IPS-NIHi11 (cell line): ENCODE measurements at places on chromosomes 1 and 21.
A peak's percentile ranks its signal among the peaks of the same experiment; 100 is the strongest.

DNA sequence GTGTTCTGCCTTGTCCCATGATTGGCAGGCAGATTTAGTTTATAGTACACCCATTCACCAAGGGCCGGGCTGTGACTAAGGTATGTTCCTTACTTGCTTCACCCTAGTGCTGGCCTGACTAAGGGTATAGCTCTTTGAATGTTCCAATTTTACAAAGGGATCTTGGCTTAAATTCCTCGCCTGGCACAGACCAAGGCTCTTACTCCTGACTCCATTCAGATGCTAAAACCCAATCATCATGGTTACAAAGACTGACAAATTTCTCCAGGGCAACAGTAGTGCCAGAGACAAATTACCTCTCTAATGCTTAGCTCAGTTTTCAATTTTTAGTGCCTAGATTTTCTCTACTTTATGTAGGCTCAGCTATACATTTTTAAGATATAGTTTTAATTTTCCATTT, 11.5 kb upstream of the C1orf53 start:
- DNase-seq, result peak; percentile 35

- no peak for DNase-seq
Observed at GRCh38 chr1:70429219-70429618, 18.2 kb downstream of the CTH start.

DNA sequence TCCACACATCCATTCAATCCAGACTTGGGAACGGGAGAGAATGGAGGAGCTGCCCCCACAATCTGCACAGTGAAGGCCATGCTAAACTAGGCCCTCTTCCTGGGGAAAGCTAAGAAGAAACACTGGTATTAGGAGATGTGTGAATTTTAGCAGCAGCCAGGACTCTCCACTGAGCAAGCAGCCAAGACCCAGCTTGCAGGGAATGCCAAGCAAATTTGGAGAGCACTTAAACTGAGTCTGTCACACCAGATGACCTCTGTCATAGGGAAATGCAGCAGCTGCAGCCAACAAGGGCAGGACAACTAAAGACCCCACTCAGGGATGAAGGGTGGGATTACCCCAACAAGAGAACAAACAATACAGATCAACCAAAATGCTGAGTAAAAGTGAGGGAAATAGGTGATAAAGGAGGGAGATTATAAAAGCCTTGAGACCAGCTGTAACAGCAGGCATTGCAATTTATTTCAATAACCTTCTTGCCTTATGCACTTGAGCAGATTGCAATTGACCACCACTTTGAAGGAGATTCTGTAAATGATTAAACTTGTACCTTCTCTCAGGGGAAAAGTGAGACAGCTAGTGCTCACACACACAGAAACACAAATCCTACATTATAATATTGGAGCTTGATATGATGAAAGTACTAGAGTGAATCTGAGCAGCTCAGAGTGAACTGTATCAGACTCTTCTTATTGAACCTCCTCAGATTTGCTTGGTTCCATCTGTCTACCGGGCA, 2.5 kb upstream of the CLCA1 start:
- DNase-seq, result no peak

DNA sequence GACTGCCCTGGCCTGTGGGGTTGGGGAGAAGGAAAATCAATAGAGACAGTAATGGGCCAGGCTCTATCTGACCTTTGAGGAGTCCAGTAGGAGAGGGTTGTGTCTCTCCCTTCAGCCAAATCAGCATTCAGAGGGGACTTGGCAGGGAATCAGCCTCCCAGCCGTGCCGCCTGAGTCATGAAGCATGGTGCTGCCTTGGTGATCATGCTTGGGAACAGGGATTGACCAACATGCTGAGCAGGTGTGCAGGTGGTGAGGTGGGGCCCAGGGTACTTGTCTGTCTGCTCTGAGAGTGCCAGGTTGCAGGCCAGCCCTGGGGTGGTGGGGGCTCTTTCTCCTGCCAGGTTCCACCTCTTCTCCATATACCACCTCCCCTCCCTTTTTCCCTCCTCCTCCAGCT, 58.9 kb upstream of the TLR5 start:
- DNase-seq, result no peak

DNA sequence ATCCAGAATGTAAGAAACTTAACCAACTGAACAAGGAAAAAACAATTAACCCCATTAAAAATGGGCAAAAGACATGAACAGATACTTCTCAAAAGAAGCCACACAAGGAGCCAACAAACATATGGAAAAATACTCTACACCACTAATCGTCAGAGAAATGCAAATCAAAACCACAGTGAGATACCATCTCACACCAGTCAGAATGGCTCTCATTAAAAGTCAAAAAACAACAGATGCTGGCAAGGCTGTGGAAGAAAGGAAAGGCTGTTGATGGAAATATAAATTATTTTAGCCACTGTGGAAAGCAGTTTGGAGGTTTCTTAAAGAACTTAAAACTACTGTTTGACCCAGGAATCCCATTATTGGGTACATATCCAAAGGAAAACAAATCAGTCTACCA, 51.2 kb downstream of the RGS4 start:
- DNase-seq, result no peak

DNA sequence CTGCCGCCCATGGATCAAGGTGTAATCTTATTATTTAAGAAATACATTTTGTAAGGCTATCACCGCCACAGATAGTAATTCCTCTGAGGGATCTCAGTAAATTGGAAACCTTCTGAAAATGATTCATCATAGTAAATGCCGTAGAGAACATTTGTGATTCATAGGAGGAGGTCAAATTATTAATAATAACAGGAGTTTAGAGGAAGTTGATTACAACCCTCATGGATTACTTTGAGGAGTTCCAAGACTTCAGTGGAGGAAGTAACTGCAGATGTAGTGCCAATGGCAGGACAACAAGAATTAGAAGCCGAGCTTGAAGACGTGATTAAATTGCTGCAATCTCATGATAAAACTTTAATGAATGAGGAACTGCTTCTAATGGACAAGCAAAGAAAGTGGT, 280.1 kb downstream of the PTPRC start:
- no peak for DNase-seq

DNA sequence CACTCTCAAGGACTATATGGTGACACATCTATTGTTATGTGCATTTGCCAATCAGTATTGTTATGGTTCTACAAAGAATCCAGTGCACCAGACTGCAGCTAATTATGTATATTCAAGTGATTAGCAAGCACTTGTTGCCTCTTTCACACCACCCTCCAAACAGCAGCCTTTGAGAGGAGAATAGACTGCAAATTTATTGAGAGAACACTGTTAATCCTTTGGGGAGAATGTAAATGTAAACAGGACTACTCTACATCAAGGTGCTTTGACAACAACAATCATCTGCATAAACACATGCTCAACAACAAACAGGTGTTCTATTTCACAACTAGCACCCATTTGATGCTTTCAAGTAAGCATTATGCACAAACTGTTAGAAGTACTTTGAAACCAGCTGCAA, 117.4 kb downstream of the AKT3 start:
- DNase-seq, result no peak

DNA sequence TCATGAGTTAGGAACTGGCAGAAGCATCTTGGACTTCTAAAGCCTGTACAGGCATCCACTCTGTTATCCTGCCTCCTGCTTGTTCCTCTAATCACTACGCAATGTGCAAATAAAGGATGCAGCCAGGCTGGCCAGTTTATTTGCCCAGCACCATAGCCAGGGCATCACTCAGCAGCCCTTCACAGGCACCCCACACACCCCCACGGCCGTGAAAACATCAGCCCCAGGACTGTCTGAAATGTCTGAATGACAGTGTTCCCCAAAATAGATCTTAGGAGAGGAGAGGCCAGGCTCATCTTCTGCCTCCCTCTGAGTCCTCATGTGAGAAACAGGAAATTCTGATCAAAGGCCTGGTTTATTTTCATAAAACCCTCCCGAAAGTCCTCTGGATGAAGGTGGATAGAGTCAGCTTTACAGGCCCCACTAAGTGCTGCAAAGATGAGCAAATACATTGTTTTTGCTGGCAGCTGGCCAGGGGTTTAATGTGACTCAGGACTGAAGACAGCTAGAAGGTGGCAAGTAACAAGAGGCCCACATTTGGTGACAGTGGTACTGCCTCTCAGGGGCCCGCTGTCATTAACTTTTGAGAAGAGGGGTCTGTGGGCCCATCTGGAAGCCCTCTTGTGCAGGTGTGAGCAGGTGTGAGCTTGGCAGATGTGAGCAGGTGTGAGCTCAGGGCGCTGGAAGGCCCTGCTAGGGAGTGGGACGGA, 32.9 kb downstream of the GRHL3 start:
- no peak for DNase-seq

DNA sequence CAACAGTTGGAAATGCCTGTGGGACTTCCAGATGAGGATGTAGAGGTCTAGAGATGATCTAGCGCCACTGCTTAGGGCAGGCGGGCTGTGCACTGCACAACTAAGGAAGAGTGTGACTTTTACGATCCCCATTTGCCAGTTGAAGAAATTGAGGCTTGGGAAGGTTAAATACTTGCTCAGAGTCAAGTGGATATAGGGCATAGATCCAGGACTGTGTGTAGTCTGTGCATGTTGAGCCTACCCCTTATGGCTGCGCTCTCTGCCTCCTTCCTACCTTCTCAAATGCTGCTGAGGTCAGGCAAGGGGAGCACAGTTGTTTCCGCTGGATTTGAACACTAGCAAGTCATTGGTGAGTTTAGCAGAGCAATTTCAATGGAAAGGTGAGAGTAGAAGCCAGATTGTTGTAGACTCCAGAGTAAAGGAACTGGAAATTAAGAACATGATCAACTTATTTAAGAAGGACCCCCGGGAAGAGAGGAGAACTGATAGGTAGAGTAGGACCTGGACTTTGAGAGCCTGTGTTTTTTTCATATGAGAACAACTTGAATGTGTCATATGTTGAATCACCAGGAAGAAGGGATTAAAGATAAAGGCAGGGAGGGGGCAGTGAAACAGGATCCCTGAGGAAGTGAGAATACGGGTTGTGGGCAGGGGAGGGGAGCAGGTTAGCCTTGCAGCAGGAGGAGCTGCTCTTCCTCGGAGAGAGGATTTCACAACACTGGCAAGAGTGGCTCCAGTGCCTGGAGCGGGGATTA, 2.7 kb downstream of the CAPN2 start:
- DNase-seq, result peak; percentile 44

- no peak for DNase-seq
Observed at GRCh38 chr1:4754816-4755215, 100.4 kb downstream of the AJAP1 start.

- no peak for DNase-seq
Observed at GRCh38 chr1:56036479-56036878, 542.9 kb downstream of the PLPP3 start.

GRCh38 chr1:66351478-66351877, 182.5 kb upstream of the SGIP1 start:
- DNase-seq, result no peak

DNA sequence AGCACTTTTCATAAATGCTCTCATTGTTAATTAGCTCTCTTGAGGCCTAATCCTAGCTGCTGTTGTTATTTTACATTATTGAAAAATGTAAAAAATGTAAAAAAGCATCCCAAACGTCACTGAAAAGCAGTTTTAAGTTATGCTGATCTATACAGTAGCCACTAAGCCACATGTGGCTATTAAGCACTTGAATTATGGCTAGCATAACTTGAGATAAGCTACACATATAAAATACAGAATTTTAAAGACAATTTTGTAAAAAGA, 18.4 kb upstream of the DNASE2B start:
- DNase-seq, result no peak

GRCh38 chr1:62452951-62453350, 16.1 kb downstream of the USP1 start:
- DNase-seq, result no peak

DNA sequence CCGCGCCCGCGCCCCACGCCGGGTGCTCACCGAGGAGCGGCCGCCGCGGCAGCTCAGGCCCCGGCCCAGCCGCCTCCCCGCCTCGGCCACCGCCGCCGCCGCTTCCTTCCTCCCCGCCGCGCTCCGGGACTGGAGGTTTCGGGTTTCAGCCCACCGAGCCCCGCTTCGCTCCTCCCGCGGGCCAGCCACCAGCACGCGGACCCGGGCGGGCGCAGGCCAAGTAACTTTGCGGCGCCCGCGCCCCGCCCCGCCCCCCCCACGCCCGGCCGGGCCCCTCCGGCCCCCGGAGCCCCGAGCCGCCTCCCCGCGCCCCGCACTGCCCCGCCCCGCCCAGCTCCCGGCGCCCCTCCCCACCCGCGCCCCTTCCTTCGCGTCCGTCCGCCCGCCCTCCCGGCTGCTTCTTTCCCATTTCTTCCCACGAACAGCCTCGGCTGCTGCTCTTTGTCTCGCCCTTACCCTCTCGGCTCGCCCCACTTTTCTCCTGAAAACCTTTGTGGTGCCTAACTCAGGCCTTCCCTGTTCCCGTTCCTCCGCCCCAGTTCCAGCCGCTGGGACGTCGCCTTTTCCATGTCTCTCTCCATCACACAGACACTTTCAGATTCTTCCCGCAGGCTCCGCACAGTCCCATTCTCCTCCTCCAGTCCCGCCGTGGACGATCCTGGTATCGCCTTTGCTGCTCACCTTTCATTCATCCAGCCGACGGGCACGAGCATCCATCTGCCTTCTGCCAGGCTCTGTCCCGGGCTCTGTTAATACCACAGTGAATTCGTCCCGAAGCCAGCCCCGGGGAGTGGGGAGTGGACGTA, at the start of gene GPR161:
GPR161 (minus strand) TSS at position 222 of the 806 bp plus-strand sequence. CDS start 32,080 bp downstream, outside the sequence.
- peak; percentile 70 for DNase-seq
